NCI-H774 (cell line): ENCODE measurements at places on chromosomes 3 and 15.
A peak's percentile ranks its signal among the peaks of the same experiment; 100 is the strongest.

- DNase-seq, result no peak
Observed at GRCh38 chr15:49297584-49297983, 125.5 kb upstream of the FGF7 start.

DNA sequence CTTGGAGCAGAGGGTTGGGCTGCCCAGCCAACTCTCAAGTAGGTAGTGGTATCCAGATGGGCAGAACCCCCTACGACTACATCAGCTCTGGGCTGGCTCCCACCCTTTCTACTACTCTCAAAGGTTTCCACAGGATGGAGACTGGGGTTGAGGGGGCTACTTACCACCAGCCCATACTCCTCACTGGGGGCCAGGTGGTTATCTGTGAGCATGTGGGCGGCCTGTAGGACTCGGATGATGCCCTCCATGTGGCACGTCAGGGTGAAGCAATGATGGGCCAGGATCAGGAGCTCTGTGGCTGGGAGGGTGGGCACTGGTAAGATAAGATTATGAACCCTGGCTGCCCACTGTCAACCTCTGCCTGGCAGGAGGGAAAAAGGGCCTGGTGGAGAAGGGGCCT lies 33.4 kb downstream of the EIF3J start:
- no peak for DNase-seq

- DNase-seq, result no peak
Observed at GRCh38 chr3:167851749-167852148, 116.2 kb downstream of the SERPINI1 start.

GRCh38 chr15:34853001-34853758 lies 57.8 kb upstream of the ACTC1 start:
- DNase-seq, result peak; percentile 35

DNA sequence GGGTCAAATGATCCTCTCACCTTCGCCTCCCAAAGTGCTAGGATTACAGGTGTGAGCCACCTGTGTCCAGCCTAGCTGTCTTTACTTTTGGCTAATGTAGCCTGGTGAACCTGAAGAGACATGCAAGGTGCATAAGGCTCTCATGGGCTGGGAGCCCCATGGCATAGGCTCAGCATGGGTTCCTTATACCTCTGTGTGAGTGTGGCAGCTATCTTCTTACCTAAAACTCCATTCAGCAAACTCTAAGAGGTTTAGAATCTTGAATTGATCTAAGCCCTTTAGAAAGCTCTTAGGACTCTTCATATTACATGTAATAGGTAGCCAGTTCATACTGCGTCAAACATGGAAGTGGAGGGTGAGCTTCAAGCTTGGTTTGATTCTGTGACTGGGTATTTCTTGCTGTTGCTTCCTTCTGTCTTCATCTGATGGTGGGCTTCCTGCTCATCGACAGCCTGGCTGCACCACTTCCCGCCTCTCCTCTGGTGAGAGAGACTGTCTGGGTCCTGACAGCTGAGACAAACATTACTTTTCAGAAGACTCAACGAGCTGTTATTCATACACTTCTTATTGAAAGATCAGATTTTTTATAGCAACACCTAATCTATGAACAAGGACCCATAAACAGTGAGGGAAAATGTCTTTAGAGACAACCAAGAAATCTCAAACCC lies 19.2 kb upstream of the TKT start:
- DNase-seq, result no peak

DNA sequence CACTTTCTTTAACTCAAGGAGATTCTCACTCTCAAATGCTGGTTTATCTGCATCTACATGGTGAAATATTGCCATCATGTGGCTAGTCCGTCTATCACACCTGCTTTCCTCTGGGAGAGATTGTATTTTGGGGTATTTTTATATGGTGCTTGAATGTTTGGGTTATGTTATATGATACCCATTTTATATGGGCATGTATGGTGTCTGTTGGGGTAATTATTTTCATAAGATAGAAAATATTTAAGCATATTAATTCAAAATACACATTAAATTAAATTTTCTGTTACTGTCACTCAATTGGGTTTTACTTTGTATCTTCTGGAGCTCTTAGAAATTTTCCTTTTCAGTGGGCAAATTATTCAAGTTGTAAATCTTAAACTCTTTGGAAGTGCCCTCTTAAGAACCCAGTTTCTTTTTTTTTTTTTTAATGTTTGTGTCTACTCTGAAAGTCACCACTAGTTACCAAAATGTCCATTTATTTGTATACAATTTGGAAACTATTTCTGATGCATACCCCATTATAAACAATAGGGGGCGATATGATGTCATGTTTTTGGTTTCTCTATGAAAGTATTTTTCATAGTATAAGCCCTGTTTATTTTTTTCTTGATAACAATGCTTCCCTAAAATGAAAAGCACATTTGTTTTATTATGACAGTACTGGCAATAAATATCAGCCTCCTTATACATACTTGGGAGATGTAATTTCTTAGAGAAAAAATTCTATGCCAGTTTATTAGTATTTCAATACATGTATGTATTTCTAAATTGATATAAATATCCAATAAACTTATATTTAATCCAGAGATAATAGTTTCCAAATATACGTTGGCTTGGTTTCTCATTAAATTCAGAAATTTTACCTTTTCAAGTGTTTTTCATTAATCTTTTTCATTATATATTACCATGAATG lies 36.1 kb upstream of the PLSCR5 start:
- DNase-seq, result peak; percentile 65

DNA sequence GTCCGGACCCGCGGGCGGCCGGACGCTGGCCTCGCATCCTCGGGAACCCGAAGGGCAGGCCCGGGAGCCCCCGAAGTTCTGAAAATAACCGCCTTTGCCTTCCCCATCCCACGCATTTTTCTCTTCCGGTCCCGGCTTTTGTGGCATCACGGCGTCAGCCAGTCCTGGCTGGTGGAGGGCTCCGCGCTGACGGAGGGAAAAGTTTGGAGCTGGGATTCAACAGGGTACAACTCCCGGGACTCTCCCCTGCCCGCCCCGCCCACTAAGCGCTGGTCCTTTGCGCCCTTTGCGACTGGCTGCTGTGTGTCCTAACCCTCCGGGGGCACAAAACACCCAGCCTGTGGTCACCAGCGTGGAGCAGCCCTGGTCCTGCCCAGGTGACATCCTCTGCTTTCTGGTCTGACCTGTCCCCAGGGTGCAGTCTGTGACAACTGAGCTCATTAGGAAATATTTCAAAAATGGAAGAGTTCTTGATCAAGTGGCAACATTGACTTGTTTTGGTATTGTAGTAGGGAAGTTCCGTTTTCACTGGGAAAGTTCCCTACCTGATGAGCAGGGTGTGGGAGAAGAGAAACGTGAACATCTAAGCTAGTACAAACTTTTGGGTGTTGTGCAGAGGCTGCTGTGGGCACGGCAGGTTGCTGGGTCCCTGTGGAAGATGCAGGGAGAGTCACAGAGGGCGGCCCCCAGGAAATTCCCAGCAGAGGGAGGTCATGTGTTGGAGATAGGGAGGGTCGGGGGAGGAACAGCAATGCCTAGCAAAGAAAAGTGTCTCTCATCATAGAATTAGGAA lies 775 bp downstream of the ARNT2 start:
- no peak for DNase-seq

DNA sequence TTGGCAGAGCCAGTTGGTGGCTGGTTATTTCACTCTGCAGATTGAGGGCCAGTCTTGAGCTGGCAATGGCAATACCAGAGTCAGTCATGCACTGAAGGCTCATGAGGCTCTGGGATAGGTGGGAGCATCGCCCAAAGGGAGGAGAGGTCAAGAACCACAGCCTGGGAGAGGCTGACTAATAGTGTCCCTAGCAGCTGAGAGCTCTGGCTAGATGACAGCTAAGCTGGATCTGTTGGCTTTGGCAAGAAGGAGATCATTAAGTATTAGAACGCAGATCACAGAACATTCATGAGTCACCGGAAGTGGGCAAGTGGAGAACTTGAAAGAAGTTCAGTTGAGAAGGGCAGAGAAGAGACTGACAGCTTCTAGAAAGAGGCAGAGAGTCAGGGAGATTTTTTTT lies 521.1 kb downstream of the NR2F2 start:
- no peak for DNase-seq

GRCh38 chr15:100256101-100256969 lies 85.4 kb downstream of the ADAMTS17 start:
- DNase-seq, result no peak

DNA sequence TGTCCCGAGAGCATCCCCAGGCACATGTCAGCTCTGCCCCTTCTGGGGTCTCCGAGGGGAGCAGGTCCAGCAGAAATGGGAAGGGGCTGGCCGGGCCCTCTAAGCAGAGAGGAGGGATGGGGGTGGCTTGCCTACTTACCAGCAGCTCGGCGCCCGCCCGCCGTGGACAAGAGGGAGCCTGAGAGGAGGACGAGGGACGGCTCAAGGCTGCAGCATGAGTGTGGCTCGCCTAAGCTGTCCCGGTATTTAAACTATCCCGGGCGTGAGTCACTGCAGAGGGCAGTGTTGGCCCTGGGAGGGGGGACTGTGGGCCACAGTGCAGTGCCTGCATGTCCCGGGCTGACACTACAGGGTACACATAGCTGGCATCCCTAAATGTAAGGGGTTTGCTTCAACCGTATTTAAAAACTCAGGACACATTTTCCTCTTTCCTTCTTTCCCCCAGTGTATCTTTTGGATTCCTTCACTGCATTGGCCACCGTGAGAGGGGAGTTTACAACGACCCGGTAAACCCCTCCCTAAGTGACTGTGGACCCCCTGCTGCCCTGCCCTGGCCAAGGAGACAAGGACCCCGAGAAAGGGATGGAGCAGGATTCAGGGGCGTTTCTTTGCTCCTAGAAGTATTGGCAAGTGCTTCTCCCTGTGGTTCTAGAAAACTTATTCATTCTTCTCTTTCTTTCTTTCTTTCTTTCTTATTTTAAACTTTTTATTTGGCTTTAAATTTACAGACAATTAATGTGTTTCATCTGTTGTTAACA lies at the start of gene LRRC15:
Gene LRRC15 (minus strand): TSS at position 222 of the 758 bp plus-strand sequence. CDS start 8,700 bp downstream, outside the sequence.
- DNase-seq, result no peak

- no peak for DNase-seq
Observed at GRCh38 chr15:89625716-89626115, 29.6 kb downstream of the KIF7 start.

DNA sequence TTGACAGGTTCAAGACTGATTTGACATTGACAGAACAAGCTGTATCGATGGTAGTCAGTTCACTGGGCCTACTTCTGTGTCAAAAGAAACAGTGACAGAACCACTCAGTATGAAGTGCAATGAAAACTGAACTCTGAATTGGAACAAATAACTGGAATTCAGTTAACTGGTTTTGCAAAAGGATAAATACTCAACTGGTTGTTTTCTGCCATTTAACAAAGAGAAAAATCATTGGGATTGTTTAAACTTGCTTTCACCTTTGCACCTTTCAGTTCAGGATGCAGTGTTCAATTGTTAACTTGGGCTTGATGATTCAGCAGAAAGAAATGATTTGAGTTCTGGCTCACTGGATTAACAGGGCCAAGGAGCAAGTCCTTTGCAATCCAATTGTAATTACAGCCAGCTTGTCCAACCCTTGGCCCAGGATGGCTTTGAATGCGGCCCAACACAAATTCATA lies 4.9 kb downstream of the BTD start:
- DNase-seq, result no peak

DNA sequence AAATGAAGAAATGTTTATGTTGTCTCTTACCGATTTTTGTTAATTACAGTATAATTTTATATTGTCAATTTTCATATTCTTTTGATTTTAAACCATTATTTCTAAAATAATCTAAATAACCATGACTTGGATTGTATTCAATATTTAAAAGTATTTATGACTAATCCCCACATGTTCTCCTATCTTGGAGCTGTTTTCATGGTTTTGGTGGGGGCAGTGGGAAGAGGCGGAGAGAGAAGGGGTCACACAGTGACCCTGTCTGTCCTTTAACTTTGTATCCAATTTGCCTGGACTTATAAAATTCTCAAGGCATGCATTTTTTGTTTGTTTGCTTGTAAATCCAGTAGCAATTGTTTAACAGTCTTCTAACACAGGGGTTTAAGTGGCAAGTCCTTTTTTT lies 407.4 kb downstream of the NTRK3 start:
- DNase-seq, result no peak

DNA sequence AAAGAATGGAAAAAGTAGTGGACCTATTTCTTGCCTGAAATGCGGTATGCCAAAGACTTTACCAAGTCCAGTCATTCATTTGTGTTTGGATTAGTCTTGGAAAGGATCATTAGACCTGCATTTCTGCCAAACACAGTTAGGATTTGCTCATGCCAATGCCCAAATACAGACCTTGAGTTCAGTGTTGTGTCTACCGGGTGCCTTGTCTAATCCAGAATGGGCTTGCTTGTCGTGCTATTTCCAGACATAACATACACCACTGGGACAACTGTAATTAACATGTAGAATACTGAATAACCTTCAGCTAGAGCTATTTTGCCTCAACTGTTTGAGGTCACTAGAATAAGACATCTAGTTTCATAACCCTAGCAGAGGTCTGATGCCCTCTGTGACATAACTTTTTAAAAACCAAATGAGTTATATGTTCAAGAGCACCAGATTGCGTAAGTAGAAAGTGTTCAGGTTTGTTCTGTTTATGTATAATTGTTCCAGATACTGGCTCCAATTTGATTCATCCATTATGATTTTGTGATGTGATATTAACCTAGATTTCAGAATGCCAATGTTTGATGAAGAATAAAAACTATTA lies 145.3 kb upstream of the DPH6 start:
- no peak for DNase-seq

GRCh38 chr3:4398120-4398940 lies 68.7 kb downstream of the SUMF1 start:
- DNase-seq, result no peak

DNA sequence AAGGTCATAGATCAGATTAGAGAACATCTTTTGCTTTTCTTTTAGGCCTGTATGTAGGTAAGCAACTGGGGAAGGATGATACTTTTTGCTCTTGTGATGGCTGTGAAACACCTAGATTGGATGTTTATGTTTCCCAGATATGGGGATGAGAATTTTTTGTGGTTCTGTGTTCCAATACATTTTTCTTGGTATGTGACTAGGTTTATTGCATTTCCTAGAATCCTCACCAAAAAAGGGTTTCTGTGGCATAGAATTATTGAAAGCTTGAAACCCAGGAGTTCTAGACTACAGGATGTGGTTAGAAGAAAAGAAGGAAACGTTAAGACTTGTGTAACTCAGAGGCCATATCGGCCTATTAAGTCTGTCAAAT lies 25.8 kb downstream of the OXNAD1 start:
- DNase-seq, result no peak

GRCh38 chr3:194098081-194098842 lies 37.7 kb upstream of the HES1 start:
- no peak for DNase-seq

- DNase-seq, result peak; percentile 3
Observed at GRCh38 chr3:8301977-8302735, 199.5 kb upstream of the LMCD1 start.

GRCh38 chr3:16427103-16427965 lies 86.2 kb downstream of the RFTN1 start:
- DNase-seq, result no peak

GRCh38 chr3:31567036-31567435 lies 34.3 kb downstream of the STT3B start:
- DNase-seq, result no peak

GRCh38 chr3:124904835-124905492 lies 17.8 kb upstream of the ITGB5 start:
- no peak for DNase-seq

DNA sequence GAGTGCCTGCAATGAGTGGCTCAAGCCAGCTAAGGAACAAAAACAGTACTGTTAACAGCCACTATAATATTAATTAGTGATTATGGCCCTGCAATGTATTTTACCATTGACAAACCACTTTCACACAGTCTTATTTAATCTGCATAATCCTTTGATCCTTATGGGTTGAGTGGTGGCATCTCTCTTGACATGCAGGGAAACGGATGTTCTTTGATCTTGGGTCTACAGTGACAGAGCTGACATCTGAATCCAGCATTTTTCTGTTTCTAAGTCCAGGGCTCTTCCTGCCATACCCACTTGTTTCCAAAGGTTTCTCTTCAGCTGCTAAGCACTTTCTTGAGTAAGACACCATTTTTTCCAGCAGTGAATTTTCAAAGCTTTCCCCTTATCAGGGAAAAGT lies 277.7 kb upstream of the ROPN1 start:
- no peak for DNase-seq
